ENCODE measurements at places on chromosomes 6 and 20. TPM values are rescaled to one million over a fixed set of nuclear protein-coding genes. Genes with fewer than 3 reads are reported as not detected.

DNA sequence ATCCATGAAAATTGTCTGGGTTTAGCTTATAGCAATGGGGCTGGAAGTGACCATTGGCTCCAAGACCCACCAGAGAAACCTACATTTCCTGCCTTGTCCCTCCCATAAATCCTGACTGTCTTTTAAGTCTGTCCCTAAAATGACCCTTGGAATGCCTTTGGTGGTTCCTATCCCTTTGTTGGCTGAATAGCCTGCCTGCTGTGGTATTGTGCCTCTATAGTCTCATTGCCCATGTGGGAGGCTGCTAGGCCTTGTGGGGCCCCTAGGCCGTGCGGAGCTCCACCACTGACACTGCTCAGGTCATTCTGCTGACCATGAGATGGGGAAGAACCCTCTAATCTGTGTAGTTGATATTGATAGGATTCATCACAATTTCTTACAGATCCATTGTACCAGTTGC is 43.3 kb downstream of the SCP2D1 start:
- no peak for DNase-seq

- DNase-seq, result no peak
These were observed 27.4 kb downstream of the NPEPL1 start for GRCh38 chr20:58719971-58720371.

DNA sequence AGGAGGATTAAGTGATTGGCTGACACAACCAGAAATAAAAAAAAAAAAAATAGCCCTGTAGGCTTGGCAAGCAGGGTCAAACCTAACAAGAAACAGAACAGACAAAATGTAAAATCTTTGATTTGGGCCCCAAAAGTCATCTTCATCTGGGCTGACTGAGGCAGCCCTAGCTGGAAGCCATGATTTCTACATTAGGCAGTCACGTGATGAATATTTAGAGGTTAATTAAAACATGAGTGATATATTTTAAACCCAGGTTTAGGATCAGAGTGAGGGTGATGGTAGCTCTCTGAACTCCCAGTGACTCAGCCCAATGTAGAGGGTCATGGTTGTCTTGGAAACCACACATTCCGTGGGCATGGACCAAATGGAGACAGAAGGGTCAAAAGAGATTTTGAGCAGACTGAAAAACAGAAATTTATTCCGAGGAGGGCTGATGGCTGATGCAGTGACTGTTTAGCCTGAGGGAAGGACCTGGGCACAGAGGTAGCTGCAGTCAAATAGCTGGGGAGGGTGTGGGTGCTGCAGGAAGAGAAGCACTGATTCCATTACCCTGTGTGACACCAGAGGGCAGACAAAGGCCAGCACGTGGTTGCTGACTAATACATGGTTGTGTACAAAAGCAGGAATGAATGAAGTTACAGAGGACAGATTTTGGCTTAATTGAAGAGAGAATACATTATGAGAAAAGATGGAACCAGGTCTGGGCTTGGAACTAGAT is 573.1 kb upstream of the CHD6 start:
- no peak for DNase-seq

The STK35 gene
- 10.8 TPM for total RNA-seq

The C6orf118 gene
- 0.52 TPM for total RNA-seq

DNA sequence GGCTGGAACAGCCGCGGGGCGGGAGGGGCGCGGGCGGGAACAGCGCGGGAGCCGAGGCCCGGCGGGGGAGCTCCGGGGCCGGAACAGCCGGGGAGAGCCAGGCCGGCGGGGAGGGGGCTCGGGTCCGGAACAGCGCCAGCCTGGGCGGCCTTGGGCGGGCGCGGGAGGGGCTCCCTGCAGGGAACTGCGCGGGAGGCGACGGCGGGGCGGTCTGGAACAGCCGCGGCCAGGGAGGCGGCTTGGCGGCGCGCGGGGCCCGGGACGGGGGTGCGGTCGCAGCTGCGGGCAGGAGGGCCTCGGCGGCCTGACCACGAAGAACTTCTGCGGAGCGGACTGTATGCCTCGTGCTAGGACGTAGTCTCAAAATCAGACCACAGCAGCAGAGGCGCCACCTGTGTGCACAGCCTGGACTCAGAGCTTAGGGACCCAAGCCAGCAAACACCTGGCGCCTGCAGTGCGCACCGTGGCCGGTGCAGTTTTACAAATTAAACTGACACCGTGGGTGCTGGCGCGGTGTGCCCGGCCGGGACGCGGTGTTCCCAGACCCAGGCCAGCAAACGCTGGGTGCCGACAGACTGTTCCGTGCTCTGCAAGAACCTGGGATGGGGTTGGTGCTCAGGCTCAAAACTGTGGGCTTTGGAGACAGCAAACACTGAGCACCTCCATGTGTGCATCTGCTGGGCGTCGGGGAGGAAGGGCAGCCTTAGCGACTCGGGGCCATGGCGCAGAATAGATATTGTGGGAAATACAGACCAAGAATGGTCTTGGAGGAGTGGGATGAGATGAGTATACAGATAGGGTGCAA is 572 bp downstream of the ZNF341 start:
- DNase-seq, result peak; percentile 76
